ENCODE measurements at places on chromosomes 5 and 9. TPM values are rescaled to one million over a fixed set of nuclear protein-coding genes. Genes with fewer than 3 reads are reported as not detected.

The AQP7 gene
- 68.6 TPM for total RNA-seq

The HTR1A gene
- not detected for total RNA-seq

The MSANTD3 gene
- total RNA-seq: 20.6 TPM

- peak; percentile 70 for DNase-seq
These were observed 4.4 kb upstream of the EBF1 start for GRCh38 chr5:159104051-159104651.

DNA sequence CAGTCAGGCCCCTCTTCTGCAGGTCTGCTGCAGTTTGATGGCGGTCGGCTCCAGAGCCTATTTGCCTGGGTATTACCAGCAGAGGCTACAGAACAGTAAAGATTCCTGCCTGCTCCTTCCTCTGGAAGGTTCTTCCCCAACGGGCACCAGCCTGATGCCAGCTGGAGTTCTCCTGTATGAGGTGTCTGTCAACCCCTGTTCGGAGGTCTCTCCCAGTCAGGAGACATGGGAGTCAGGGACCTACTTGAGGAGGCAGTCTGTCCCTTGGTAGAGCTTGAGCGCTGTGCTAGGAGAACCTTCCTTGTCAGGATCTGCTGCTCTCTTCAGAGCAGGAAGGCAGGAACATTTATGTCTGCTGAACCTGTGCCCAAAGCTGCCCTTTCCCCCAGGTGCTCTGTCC lies 138.4 kb upstream of the IQGAP2 start:
- DNase-seq: no peak

All from right cardiac atrium (tissue), 5 donors.